ENCODE measurements at places on chromosomes 12 and 14.

DNA sequence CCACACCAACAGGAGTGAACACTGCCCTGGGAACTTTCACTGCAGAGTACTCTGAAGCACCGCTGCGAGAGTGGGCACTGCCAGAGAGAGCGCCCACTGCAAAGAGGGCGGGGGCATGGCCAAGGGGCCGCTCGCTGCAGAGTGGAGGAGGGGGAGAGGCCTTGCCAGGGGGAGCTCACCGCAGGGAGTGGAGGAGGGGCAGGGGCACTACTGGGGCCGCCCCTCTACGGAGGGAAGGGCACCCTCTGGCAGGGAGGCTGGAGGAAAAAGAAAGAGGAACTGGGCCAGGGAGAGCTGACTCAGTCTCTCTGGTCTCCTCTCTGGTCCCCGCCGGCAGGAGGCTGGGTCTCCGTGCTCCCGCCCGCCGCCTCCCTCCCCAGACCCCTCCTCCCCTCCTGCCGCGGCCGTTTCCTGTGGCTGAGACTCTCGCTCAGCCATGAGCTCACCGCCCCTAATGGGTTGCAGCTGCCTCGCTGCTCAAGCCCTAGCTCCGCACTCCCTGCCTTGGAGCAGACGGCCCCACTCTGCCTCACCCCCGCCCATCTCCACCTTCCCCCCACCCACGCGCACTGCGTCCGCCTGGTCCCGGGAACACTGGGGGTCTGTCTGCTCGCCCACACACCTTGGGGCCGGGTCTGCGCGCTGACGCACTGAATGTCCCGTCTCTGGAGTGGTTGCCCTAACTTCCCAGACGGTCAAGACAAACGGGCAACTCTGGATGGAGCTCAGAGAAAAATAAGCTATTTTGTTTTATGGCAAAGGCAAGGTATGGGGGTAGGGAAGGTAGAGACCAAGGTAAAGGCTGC, 1.3 kb downstream of the ARHGEF40 start:
- DNase-seq = no peak

GRCh38 chr14:105083926-105084685, 18.9 kb upstream of the GPR132 start:
- DNase-seq = no peak

DNA sequence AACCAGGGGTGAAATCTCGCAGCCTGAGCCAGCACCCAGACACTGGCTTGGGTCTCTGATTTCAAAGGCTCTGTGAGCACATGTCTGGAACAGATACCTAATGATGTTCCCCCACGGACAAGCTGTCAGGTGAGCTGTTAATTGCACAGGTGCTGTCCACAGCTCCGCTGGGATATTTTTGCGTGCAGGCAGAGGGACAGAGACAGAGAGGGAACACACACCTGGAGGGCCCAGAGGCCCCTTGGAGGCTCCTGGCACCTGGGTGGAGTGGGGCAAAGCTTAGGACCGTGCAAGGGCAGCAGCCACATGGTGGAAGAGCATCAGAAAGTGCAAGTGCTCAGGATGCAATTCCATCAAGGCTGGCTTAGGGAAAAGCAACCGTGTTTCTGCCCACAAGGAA, 57.3 kb downstream of the ARL6IP4 start:
- no peak for DNase-seq

GRCh38 chr14:58414845-58415244, 12.5 kb downstream of the TIMM9 start:
- DNase-seq = no peak

- no peak for DNase-seq
These were observed 16.3 kb upstream of the SLCO1A2 start for GRCh38 chr12:21350975-21351374.

GRCh38 chr14:42011221-42011620, 404.5 kb downstream of the LRFN5 start:
- no peak for DNase-seq

GRCh38 chr14:74988131-74988530, 14.6 kb upstream of the EIF2B2 start:
- DNase-seq = no peak

DNA sequence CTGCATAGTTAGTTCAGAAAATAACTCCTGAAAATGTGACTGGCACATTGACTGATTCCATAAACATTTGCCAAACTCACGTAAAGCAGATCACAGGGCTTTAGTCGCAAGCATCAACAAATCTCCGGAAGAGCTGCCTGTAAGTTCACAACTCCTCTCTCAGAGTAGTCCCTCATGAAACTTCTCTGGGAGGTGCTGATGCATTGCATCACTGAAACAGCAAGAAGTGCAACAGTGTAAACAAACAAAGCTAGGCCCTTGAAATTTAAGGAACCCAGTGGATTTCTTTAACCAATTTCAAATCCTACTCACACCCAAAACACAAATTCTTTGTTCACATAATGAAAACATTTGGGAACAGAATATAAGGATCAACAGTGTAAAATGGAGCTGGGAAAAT, 1691.7 kb upstream of the FLRT2 start:
- DNase-seq = no peak

DNA sequence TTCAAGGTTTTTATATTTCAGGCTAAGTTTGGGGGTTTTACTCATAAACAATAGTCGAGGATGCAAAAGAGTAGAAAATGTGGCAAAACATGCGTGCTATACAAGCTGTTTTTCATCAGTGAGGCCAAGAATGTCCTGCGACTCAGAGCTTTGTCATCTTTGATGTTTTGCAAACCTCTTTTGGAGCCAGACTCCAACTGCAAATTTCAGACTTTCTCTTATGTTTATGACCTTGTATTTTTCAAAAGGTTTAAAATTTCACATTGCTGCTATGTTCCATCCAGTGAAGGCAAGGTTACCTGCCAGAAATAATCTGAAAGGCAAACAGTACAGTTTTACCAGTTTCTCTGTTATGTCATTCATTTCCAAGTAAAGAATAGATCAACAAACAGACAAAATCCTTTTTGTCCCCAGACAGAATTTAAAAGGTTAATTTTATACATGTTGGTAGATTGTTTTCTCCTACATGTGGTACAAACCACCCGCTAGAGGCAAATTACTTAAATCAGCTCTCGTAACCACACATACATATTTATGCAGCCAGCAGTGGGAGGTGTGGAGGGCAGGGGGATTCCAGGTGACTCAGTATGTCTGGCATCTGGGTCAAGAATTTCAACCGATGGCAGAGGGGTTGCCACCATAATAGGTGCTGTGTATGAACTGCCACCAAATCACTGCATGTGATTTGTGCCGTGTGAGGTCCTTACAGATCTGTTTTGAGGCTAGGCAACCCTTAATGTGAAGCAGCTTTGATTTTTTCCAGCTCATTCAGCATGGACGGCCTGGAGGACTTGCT, 119.8 kb upstream of the CPM start:
- DNase-seq = no peak

DNA sequence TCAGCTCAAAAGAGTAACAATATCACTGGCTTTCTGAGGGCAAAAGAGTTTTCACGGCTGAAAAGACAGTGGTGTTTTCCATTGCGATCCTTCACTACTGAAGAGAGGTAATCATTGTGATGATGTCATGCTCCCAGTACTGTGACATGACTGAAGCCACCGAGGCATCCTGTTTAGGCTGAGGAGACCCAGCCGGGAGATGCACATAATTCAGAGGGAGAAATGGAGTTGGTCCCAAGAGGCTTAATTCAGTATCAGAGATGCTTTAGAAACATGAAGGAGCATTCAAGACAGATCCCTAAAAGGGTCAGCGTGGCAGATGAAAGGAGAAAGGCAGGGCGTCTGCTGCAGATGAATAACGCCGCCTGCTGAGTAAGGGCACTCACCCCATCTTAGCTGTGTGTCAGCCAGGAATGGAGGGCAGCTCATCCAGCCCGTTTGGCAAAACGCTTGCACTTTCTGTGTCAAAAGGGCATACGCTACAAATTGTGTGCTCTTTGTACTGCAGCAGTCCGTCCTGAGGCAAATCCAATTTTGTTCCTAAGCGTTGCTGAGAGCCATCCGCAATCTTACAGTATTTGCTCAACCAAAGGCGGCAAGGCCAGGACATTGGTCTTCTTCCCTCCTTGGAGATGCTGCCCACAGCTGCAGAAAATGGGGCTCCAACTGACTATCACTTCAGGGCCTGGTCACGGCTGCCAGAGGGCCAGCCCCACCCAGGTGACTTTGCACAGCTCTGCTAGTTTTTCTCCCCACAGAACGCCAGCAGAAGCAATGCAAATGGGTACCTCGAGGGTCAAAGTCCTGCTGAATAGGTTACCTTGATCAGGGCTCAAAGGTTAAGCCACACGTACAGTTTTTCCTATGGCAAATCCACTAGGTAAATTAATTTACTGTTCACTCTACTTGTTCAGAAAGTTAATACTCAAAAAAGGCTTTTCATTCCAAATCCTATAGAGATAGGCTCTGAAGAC, 23.5 kb downstream of the CCDC92 start:
- no peak for DNase-seq

- no peak for DNase-seq
These were observed 75.9 kb upstream of the DHRS4 start for GRCh38 chr14:23877538-23878180.

DNA sequence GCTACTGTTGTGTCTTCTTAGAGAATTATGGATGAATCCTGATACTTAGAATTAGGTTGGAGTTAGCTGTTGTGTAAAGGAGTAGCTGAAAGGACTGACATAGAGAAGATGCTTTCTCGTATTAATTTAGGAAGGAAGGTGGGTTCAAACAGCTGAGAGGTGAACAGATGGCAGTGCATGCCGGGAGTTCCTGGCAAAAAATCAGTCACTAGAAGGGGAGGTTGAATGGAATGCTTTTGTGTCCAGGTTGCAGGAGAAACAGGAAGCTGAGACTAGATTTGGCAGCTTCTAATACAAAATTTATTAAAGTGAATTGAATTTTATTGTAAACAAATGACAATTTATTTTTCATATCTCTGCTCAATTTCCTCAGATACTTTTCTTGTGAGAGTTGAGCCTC, 70.8 kb downstream of the BTG1 start:
- no peak for DNase-seq

GRCh38 chr14:53064475-53064874, 88.6 kb downstream of the DDHD1 start:
- DNase-seq = no peak

- DNase-seq = no peak
These were observed 594.4 kb downstream of the FLRT2 start for GRCh38 chr14:86124328-86124727.

- no peak for DNase-seq
These were observed 113.4 kb downstream of the DICER1 start for GRCh38 chr14:95043732-95044462.

DNA sequence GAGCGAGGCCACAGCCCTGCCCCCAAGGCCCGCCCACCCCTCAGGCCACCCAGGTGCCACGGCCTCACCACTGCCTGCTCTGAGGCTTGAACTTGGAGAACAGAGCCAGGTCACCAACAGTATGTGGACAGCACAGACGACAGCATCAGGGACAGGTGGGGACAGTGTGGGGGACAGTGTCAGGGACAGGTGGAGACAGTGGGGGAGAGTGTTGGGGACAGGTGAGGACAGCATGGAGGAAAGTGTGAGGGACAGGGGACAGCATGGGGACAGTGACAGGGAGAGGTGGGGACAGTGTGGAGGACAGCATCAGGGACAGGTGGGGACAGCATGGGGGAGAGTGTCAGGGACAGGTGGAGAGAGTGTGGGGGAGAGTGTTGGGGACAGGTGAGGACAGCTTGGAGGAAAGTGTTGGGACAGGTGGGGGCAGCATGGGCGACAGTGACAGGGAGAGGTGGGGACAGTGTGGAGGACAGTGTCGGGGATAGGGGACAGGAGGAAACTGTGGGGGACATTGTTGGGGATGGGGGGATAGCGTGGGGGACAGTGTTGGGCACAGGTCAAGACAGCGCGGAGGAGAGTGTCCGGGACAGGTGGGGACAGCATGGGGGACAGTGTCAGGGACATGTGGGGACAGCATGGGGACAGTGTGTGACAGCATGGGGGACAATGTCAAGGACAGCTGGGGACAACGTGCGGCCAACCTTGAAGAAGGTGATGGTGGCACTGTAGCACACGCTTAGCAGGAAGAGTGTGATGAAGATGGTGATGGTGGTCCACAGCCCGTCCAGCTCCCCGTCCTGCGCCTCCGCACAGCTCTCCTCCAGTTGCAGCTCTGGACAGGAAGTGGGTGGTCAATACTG, 114.9 kb downstream of the TMEM121 start:
- no peak for DNase-seq

DNA sequence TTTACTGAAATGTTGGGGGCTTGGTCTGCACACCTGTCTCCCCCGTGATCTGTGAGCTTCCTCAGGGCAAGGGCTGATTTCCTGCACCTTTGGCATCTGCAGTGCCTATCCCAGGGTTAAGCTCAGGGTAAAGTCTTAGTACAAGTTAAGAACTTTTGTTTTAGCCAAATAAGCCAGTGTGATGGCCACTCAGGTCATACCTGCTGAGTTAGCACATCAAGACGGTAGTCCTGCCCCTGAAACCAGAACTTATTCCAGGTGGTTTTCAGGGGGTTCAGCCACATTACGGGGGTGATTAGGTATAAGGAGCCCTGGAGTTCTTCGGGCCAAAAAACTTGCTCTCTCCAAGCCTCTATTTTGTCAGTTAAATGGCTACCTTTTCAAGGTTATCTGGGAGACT, 21.6 kb upstream of the CHST11 start:
- no peak for DNase-seq

GRCh38 chr14:53491256-53491883, 338.2 kb upstream of the DDHD1 start:
- no peak for DNase-seq

DNA sequence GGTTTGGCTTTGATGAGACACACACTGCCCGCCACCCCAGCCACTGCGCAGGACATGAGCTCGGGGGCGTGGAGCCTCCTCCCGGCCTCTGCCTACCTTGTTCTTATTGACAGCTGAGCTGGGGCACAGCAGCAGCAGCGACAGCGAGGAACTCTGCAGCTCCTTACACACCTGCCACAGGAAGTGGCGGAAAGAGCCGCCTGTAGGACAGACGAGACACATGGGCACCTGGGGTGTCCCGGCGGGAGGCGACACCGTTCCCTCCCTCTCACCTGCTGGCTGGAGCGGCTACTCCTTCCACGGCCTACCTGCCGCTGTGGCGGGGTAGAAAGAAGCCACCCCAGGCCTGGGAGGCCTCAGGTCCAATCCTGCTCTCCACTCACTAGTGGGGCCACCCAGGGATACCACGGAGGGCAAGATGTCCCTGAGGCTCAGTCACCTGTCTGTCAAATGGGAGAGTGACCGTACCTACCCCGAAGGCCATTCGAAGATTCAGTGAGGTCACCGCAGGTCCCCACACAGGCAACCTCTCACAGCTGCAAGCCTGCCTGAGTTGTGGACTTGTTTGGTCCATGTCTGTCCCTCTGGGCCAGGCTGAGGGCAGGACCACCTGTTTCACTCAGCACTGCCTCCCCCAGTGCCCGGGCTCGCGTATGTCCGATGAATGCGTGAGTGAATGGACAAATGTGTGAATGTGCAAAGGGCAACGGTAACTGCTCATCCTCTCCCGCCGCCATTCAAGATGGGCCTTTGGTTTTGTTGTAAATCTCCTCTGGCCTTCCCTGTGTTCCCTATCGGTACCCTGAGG, 42.6 kb downstream of the TRAFD1 start:
- no peak for DNase-seq

Data from activated CD4-positive, alpha-beta T cell treated with anti-CD3 and anti-CD28 coated beads for 1 hour (primary cell).